H1 (cell line): ENCODE measurements at places on chromosomes 5 and 9.

GRCh38 chr9:105836936-105837660 lies 142.8 kb downstream of the TMEM38B start:
- no peaks in the 10 kb centered on the region for H3K4me1 ChIP-seq
- H3K4me3 ChIP-seq, result no peak overlapping the region
- H3K27ac ChIP-seq, result no peak overlapping the region
- no peaks in the 10 kb centered on the region for H3K36me3 ChIP-seq

DNA sequence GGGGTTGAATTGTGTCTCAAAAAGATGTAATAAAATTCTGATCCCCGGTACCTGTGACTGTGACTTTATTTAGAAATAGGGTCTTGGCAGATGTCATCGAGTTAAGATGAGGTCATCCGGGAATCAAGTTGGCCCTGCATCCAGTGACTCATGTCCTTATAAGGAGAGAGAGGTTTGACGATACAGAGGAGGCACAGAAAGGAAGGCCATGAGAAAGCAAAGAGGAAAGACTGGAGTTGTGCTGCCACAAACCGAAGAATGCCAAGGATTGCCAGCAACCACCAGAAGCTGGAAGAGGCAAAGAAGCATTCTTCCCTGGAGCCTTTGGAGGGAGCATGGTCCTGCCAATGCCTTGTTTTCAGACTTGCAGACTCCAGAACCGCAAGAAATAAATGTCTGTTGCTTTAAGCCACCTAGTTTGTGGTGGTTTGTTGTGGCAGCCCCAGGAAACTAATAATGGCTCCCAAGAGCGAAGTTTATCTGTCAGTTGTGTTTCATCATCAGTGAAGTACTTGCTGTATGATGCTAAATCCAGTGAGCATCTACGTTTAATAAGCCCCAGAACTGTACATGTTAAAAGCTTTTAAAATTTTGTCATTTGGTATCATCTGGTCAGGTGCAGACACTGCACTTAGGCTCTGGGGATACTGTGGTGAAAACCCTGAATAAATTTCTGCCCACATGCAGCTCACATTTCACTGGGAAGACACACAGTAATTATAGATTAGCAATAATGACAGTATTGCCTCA lies 114.8 kb downstream of the TLE4 start:
- no peak overlapping the region for H3K4me3 ChIP-seq
- H3K27ac ChIP-seq, result no peak overlapping the region
- H3K36me3 ChIP-seq, result no peaks in the 10 kb centered on the region
- no peak for DNase-seq
- no peaks in the 10 kb centered on the region for H3K27me3 ChIP-seq

- DNase-seq, result no peak
- H3K4me1 ChIP-seq, result no peaks in the 10 kb centered on the region
- no peak overlapping the region for H3K27ac ChIP-seq
- H3K36me3 ChIP-seq, result no peaks in the 10 kb centered on the region
- no peak overlapping the region for H3K4me3 ChIP-seq
- no peaks in the 10 kb centered on the region for H3K27me3 ChIP-seq
Observed at GRCh38 chr5:56346741-56347535, 113.8 kb upstream of the ANKRD55 start.

- no peak overlapping the region for H3K4me3 ChIP-seq
- no peak overlapping the region for H3K27ac ChIP-seq
- H3K36me3 ChIP-seq, result no peaks in the 10 kb centered on the region
- no peak for DNase-seq
- no peaks in the 10 kb centered on the region for H3K4me1 ChIP-seq
Observed at GRCh38 chr5:111999286-111999685, 242.3 kb upstream of the NREP start.

GRCh38 chr9:87803166-87803565 lies 77.2 kb downstream of the CTSL start:
- H3K4me1 ChIP-seq, result no peaks in the 10 kb centered on the region; the same call in 1 of the 2 replicates
- no peak overlapping the region for H3K27ac ChIP-seq
- DNase-seq, result no peak
- H3K36me3 ChIP-seq, result no peaks in the 10 kb centered on the region
- H3K4me3 ChIP-seq, result no peak overlapping the region

DNA sequence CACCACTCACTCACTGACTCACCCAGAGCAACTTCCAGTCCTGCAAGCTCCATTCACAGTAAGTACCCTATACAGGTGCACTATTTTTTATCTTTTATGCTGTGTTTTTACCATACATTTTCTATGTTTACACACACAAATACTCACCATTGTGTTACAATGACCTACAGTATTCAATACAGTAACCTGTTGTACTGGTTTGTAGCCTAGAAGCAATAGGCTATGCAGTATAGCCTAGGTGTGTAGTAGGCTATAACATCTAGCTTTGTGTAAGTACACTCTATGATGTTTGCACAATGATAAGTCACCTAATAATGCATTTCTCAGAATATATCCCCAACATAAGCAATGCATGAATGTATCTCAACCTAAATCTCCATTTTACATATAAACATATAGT lies 541.1 kb downstream of the NR2F1-AS1 start:
- H3K36me3 ChIP-seq, result no peaks in the 10 kb centered on the region
- no peak overlapping the region for H3K27ac ChIP-seq
- no peaks in the 10 kb centered on the region for H3K27me3 ChIP-seq
- H3K4me1 ChIP-seq, result no peaks in the 10 kb centered on the region

DNA sequence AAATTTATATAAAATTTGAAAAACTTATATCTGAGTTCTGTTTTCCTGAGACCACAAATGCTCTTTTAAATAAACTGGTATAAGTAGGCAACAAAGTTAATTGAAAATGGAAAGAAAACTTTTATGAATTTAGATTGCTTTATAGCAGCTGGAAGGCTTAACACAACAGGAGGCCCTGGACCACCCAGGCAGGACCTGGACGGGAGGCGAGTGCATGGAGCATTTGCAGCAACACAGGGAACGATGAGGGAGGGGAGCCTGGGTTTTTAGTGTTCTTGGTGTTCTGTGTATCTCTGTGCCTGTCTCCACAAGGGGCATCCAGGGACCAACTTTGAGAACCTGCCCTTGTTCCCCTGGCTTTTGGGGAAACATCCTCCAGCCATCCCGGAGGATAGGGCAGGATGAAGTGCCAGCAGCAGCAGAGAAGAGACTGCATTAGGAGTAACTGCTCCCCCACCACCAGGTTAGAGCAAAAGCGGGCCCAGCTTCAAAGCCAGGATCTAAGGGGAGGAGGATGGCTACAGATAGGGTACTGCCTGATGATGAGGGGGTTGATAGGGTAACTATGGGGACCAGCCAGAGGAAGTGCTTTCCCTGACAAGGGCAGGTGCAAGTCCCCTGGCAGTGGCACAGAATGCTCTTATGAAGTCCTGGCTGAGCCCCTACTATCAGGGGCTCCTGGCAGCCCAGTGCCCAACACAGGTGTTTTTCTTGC lies 6.7 kb upstream of the SPATA31E1 start:
- DNase-seq, result peak; percentile 43
- H3K4me1 ChIP-seq, result peaks cover 2% of the 10 kb centered on the region
- H3K36me3 ChIP-seq, result no peaks in the 10 kb centered on the region

DNA sequence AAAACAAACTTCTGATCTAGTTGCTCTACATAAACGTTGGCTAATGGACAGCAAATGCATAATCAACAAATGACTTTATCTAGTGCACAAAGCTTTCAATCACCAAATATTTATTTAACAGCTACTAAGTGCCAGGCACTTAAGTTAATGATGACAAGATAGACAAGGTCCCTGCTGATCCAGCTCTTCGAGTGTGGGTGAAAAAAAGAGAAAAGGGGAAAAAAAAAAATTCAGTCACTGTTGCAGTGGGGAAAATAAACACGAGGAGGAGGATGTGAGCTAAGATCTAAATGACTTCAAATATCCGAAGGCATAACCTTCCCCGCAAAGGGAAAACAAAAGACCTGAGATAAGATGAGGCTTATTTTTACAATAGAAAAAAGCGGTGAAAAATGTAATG lies 9.6 kb downstream of the PSIP1 start:
- peaks cover 90% of the 10 kb centered on the region for H3K36me3 ChIP-seq
- DNase-seq, result no peak
- H3K4me3 ChIP-seq, result no peak overlapping the region
- H3K27me3 ChIP-seq, result no peaks in the 10 kb centered on the region

DNA sequence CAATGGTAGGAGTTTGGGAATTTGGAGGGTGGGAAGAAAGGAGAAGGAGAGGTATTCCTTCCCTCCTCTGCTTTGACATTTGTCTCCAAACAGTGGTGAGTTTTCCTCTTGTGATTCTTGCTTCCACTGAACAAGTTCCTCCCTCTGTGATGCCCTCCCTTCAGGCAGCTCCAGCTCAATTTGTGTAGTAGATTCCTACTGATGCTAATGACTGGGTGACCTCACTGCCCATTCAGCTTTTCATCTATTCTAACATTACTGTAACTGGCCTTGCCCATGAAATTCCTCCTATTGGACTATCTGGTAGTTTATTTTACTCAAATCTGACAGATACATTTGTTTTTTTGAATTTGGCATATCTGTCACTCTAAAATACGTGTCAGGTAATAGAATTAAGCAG lies 121.4 kb downstream of the NFIB start:
- H3K27me3 ChIP-seq, result no peaks in the 10 kb centered on the region
- H3K4me1 ChIP-seq, result peaks cover 3% of the 10 kb centered on the region
- no peak overlapping the region for H3K4me3 ChIP-seq
- H3K36me3 ChIP-seq, result no peaks in the 10 kb centered on the region

DNA sequence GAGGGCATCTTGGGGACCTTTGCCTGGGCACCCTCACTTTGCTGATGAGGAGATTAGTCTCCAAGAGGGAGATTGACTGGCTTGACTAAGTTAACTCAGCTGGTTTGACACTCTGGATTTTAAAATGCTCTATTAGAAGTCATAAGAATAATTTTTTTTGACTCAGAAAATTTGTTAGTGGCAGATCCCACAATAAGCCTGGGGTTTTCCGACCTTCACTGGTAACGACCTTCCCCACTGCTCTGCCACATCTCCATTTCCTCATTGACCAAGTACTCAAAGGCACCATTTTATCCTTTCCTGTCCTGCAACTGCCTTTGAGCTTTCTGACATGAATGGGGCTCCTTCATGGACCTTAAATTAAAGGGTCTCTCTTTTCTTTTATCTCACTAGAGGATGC lies 67.0 kb downstream of the ARHGEF28 start:
- H3K27ac ChIP-seq, result no peak overlapping the region
- no peaks in the 10 kb centered on the region; the same call in 1 of the 2 replicates for H3K27me3 ChIP-seq
- DNase-seq, result no peak
- no peaks in the 10 kb centered on the region for H3K36me3 ChIP-seq

DNA sequence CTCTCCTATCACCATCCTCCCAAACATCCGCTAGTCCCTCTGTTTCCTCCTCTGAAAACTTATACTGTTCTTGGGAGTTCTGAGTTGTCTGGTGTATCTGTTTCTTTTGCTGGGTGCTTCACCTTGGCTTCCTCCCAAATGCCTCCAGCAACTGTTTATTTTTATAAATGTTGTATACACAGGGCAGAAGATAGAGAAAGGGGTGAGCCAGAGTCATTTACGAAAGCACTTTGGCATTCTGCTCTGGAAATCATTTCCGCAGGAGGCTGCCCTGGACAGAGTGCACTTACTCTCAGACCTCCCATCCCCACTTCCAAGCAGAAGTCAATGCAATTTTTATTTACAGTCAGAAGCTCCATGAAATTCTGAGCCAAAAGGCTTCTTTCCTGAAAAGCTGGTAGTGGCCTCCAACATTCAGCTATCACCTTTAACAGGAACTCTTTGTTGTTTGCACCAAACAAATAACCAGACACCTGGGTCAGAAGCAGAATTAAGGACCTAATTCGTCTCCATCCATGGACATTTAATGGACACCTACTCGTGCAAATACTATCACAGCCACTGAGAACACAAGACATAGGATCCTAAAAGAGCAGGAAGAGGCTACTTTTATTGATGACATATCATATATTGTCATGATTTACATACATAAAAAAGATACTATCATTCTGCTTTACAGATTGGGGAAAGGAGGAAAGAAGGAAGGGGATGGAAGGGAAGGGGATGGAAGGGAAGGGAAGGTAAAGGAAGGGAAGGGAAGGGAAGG lies 229.5 kb upstream of the PAPPA start:
- H3K4me1 ChIP-seq, result no peaks in the 10 kb centered on the region
- no peak overlapping the region for H3K4me3 ChIP-seq
- no peak overlapping the region for H3K27ac ChIP-seq

DNA sequence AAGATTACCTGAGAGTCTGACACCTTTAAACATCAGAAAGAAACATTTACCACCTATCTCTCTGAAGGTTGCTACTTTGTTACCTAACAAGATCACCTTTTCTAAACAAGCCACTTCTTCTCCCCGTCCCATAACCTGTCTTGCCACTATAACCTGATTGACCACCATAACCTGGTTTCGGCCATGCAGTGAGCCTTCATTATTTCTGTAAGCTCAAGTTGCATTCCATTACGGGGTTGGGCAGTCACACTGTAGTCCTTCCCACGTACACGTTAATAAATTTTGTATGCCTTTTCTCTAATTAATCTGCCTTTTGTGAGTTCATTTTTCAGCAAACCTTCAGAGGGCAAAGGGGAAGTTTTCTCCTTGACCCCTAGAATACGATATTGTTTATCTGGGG lies 28.0 kb upstream of the CCNG1 start:
- H3K4me1 ChIP-seq, result no peaks in the 10 kb centered on the region
- H3K27ac ChIP-seq, result no peak overlapping the region
- no peak for DNase-seq
- H3K36me3 ChIP-seq, result no peaks in the 10 kb centered on the region
- H3K27me3 ChIP-seq, result no peaks in the 10 kb centered on the region

DNA sequence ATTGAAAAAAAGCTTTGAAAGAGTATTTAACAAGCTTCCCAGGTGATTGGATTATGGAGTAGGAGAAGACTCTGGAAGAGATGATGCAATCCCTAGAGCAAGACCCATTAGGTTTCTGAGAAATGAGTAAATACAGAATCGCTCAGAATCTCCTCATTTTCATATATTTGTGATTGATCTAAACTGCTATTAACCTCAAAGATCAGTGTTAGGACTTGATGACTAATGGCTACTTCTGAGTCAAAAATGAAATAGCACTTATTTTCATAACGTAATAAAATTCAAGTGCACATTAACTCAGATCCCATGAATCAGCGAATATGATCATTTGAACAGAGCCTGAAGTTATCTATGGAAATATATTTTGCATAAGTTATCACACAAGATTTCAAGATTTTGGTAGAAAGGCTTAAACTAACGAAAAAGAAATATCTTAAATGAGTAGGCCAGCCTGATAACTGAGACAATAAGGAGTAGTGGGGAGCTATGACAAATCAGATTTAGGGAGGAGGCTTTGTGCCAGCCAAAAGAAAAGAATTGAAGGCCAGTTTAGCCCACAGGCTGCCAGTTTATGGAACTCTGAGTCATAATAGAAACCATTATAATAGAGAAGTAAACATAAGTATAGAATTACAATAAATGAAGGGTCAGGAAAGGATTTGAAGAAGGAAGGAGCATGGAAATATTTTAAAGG lies 106.7 kb upstream of the OSMR start:
- H3K4me1 ChIP-seq, result no peaks in the 10 kb centered on the region
- H3K4me3 ChIP-seq, result no peak overlapping the region
- H3K27ac ChIP-seq, result no peak overlapping the region
- no peak for DNase-seq

GRCh38 chr5:157282150-157282549 lies 16.2 kb downstream of the CYFIP2 start:
- DNase-seq, result no peak
- peaks cover 6% of the 10 kb centered on the region; the same call in 1 of the 2 replicates for H3K36me3 ChIP-seq
- H3K4me1 ChIP-seq, result no peaks in the 10 kb centered on the region
